Common myeloid progenitor, CD34-positive (primary cell): ENCODE measurements at places on chromosomes 3 and 15.

DNA sequence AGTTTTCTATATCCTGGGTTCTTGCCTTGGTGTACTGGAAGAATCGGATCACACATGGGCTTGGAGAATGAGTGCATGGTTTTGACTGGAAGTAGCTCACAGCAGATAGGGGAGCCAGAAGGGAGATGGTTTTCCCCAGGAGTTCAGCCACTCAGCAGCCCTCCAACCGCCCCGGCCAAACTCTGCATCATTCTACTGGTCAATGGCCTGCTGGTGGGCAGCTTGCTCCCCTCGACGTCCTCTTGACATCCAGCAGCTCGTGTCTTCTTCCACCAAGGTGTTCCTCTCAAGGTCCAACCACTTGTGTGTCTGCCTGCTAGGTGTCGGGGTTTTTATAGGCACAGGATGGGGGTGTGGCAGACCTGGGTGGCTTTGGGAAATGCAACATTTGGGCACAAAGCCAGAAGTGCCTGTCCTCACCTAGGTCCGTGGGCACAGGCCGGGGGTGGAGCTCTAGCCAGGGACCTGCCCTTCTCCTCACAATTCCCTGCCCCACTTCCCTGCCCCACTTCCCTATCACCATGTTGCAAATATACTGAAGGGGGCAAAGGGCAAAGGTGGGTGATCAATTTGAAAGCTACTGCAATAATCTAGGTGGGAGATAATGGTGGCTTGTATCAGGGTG, 3.0 kb upstream of the GTPBP8 start:
- DNase-seq: no peak

DNA sequence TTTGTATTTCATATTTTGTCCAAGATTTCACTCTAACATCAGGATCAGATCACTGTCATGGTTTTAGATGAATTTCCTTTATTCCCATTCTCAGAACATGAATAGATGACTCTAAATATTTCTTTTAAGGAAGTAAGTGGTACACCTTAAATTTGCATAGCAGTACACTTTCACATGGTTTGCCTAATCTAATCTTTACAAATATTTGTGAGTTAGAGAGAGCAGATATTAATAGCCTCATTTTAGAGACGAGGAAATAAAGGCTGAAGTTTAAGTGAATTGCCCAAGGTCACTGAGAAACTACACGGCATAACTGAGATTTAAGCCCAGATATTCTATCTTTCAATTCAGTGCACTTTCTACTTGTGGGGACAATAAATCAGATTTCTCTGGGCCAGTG, 14.2 kb downstream of the TERC start:
- DNase-seq: no peak

DNA sequence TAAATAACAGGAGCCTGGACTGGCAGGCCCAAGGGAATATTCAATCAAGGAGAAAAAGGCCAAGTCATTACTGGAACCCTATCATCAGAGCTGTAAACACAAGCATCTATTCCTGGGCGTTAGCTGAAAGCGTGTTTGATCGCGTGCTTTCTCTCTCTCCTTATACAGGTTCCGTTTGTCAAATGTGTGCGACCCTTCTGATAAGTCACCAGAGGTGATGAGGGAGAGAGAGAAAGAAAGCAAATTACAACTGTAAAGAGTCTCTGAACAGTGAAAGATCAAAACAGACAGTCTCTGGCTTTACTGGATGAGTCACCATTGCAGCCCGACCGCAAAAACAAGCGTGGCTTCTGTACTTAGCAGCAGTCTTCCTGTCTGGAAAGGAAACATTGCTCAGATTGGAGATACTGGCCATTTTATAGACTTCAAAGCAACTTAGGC, 39.5 kb upstream of the TPRG1 start:
- peak; percentile 91 for DNase-seq

DNA sequence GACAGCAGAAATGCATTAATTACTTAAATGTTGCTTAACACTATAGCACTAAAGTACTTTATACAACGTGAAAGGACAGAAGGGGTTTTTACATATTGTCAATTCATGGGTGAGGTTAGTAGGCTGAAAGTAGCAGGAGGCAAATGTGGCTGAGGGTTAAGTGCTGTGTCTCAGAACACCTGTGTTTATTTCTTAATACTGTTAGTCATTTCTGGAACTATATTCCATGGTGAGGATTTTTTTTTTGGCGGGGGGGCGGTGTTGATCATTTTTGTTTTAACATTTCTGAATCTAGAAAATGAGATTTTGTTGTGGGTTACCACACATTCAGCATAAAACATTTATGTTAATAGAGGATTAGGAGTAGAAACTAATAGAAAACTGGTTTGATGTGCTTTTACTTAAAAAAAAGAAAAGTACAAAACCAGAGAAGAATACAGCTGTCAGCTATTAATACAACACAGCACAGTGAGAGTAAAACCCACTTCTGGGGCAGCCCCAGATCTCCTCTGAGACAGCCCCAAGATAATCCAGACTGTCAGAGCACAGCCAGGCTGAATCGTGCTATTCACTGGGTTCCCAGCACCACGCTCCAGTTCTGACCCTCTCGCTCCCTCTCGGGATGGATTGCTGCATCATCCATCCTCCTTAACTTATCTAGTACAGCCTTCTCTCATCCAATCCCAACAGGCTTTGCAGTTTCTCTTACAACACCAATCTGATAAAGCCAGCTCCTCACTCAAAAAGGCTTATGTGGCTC, 307.7 kb downstream of the TUSC7 start:
- no peak for DNase-seq

- no peak for DNase-seq
These were observed 62.6 kb upstream of the TPRG1 start for GRCh38 chr3:189109145-189109544.

DNA sequence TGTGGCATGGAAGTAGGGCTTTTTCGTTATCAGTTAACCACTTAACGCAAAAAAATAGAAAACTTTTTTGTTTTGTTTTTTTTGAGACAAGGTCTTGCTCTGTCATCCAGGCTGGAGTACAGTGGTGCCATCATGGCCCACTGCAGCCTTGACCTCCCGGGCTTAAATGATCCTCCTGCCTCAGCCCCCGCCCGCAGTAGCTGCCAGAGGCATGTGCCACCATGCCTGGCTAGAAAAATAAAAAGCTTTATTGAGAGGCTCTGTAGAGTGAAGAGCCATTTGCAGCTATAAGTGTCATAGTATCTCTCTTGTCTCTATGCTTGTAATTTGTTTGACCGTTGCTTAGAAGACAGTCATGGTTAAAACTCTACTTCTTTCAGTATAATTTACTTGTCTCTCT, 13.5 kb downstream of the PPP4R2 start:
- no peak for DNase-seq

GRCh38 chr3:87949189-87949878, 109.5 kb downstream of the CGGBP1 start:
- DNase-seq: no peak

DNA sequence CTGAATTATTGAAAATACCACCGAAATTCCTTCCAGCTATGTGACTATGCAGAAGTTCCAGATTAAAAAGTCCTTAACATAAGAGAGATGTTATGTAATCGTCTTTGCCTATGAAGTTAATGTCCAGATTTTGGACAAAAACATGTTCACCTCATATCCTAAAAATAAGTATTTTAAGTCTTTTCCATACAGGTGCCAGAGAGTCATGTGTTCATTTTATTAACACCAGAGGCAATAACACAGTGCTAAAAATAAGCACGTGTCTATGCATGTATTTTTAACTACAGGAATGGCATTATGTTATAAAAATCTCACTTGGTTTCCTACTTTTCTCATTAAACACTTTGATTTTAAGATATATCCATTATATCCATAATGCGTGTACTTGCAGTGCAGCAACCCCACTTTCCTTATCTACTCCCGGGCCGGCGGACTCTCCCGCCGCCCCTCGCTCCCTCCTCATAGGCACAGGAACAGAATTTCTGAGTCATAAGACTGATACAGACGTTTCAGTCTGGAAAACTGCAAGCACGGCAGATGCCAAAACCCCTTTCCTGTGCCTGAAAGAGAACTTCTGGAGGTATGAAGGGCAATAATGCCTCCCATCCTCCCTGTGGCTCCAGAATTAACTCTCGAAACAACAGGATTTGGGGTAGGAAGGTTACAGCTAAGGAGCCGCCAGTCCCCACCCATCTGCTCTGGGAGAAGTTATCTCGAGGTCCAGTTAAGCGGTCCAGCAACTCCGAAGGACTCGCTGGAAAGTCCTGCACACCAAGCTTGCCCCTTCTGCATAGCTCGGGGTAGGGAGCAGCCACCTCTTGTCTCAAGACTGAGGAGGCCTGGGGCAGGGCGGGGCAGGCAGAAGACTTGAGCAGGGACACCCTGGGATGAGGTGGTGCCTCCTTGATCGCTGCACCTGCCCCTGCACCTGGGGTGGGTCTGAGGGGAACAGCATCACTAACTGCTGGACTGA, 22.3 kb upstream of the PSTPIP1 start:
- no peak for DNase-seq

DNA sequence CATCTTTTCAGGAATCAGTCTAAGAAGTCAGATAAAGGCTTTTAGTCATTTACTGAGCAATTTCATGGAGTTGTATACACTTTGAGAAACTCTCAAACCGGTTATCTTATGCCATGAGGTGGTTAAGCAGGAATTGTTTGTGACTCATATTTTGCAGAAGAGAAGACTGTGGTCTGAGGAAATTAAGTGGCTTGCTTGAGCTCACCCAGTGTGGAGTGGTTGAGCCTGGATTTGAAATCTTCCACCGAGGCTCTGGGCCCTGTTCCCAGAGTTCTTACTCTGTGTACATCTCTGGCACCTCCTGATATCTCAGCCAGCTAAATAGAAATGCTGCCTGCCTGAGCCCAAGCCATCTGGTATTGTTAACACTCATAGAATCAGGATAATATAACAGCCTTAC, 37.8 kb upstream of the BCL6 start:
- DNase-seq: peak; percentile 23

DNA sequence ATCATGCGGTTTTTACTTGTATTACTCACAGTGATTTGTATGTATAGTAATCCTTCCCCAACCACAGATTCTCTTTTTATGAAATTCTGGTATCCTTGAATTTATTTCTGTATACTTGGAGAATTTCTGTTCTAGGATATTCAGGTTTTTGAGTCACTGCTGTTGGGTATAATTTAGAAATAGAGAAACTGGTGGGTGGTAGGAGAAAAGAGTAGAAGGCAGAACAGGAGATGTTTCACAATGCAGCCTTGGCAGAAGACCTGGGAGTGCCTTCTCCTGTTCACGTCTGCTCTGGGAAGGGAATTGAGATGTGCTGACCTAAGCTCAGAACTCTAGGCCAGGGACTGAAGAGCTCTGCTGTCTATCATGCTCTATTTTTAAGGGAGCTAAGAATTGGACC, 193.6 kb downstream of the EPHB1 start:
- DNase-seq: no peak

- DNase-seq: no peak
These were observed 461.3 kb downstream of the MCTP2 start for GRCh38 chr15:94692710-94693109.
